ENCODE measurements at places on chromosomes 1 and 21.
A peak's percentile ranks its signal among the peaks of the same experiment; 100 is the strongest.

DNA sequence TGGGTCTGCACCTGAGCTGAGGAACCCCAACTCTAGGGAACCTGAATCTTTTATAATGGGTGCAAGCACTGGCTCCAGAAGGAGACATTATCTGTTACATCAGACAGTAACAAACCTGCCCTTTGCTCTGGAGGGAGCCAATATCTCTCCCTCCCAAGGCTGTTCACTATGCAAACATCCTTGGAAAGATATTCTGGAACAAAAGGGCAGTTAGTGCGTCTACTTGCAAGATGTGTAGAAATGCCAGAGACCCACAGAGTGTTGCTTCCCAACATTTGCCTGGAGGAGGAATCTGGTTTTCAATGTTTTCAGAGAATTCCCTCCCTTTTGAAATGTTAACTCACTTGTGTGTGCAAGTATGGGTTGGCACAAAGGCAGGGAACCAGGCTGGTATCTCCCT lies 31.9 kb downstream of the UMODL1 start:
- DNase-seq = no peak

DNA sequence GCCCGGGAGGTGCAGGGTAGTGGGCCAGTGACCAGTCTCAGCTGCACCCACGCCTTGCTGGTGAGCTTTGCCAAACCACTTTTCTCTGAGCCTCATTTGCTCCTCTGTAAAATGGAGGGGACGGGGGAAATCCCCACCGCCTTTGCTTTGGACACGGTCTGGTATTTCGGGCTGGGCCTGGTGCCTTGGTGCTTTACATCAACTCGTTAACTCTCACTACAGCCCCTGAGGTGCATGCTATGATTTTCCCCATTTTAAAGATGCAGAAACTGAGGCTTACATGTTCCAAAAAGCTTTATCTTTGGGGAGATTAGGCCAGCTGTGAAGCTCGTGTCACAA lies 116.1 kb upstream of the RUNX3 start:
- DNase-seq = no peak

DNA sequence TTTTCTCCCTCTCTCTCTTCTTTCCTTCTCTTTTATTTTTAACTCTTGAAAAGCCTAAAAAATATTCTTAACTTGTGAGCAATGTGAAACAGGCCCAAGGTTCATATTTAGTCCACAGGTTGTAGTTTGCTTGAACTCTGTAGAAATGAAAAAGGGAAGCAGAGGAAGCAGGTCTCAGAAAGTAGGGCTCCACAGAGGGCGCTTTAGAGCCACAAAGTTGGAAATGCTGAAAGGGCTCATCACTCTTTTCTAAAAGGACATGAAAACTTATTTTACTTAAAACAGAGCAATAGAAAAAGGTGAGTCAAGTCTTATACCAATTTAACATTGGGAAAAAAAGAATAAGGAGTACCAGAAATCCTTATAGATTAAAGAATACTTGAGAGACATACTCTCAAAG lies 247.0 kb downstream of the USP25 start:
- no peak for DNase-seq

- no peak for DNase-seq
Observed at GRCh38 chr1:15058261-15058660, 95.3 kb upstream of the TMEM51 start.

DNA sequence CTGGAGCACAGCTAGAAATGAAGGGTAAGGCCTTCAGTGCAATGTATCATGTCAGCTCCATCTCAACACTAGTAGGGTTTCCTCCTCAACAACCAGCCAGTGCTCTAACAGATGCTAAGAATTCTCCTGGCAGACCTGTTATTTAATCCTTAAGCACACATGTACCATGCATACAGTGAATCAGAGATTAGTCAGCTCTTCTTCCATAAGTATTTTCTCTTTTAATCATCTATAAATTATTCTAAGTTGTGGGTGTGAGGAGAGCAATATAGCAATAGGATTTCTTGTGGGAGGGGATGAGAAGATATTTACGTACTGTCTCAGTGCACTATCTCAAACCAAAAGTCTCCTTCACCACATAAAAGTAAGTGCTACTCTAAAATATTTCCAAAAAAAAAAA lies 95.3 kb downstream of the COP1 start:
- peak; percentile 40 for DNase-seq

DNA sequence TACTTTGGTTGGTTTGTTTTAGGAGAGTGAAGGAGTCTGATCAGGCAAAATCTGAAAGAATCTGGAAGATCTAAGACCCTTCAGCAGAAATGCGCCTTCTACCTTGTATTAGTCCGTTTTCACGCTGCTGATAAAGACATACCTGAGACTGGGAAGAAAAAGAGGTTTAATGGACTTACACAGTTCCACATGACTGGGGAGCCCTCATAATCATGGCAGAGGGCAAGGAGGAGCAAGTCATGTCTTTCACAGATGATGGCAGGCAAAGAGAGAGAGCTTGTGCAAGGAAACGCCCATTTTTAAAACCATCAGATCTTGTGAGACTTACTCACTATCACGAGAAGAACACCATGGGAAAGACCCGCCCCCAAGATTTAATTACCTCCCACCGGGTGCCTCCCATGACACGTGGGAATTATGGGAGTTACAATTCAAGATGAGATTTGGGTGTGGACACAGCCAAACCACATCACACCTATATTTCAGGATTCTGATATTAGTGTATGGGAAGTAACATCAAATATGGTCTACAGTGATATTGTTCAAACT lies 99.3 kb downstream of the GLUL start:
- DNase-seq = no peak

GRCh38 chr1:220954321-220955075 lies 75.3 kb downstream of the HLX start:
- no peak for DNase-seq

DNA sequence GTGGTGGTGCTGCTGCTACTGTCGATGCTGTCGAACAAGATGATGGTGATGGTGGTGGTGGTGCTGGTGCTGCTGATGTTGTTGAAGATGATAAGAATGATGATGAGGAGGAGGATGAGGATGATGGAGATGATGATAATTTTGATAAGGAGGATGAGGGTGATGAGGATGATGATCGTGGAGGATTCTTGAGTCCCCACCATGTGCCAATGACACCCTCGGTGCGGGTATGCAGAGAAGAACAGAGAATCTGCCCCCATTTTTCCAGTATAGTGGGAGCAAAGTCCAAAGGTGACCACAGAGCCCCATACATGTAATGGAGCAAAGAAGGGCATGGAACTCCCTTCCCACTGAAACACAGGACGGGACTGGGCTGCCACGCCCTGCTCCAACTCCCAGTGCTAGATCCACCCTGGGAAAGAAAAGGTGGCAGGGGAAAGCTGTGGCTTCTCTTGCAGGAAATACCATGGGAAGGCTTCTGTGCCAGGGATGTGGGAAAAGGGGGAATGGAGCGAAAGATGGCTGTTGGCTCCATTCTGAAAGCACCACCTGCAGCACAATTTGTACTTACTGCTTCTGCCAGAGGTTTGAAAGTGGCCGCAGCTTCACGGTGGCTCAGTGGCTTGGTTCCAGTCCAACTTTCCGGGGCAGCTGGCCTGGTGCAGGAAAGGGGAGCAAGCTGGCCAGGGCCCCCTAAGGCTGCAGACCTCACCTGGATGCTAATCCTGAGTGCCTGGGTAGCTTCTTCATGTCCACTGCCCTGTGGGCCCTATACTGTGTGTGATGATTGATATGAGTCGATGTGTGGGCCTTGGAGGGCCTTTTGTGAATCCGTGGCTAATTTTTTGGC lies 387.2 kb upstream of the VAMP3 start:
- no peak for DNase-seq

DNA sequence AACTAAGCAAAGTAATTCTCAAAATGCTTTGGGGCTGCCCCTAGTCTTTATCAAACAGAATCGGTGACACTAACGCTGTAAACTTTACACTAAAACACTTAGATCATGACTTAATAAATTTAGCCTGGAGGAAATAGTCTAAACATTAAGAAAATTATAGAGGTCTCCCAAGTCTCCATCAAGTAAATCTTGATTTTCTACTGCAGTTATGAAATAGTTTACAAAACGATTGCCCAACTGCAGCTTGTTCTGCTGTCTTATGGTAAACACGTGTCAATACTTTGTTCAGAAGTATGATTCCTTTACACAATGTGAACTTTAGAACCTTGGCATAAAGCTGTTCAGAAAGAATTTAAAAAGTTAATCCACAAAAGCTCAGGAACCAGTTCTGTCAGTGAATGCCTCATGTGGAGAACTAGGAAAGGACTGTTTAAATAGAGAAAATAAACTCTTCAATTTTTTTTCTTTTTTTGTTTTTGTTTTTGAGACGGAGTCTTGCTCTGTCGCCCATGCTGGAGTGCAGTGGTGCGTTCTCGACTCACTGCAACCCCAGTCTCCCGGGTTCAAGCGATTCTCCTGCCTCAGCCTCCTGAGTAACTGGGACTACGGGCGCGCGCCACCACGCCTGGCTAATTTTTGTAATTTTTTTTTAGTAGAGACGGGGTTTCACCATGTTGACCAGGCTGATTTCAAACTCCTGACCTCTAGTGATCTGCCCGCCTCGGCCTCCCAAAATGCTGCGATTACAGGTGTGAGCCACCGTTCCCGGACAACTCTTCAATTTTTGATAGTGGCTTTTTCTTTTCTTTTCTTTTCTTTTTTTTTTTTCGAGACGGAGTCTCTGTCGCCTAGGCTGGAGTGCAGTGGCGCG lies 1.6 kb downstream of the DDI2 start:
- DNase-seq = no peak

- peak; percentile 42 for DNase-seq
Observed at GRCh38 chr1:79259390-79260336, 253.1 kb upstream of the ADGRL4 start.
